GM23338 (cell line): ENCODE measurements at places on chromosomes 2 and 18.

DNA sequence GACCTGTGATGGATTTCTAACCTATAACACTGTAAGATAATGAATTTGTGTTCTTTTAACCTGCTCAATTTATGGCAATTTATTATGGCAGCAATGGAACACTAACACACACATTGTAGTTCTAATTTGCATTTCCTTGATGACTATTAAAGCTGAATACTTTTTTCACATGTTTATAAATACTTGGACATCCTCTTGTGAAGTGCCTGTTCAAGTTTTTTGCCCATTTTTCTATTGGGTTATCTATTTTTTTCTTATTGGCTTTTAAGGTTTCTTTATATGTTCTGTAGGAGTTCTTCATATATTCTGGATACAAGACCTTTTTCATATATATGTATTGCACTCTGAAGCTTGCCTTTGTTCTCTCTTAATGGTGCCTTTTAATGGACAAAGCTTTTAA, 128.5 kb upstream of the PGAP1 start:
- H3K27me3 ChIP-seq = no peaks in the 10 kb centered on the region
- peaks cover 6% of the 10 kb centered on the region; the same call in 1 of the 2 replicates for H3K36me3 ChIP-seq
- H3K4me1 ChIP-seq = no peaks in the 10 kb centered on the region
- H3K27ac ChIP-seq = no peak overlapping the region
- no peak overlapping the region for H3K4me3 ChIP-seq
- no peak for DNase-seq

- H3K27me3 ChIP-seq = no peaks in the 10 kb centered on the region
- no peak overlapping the region for H3K4me3 ChIP-seq
- H3K4me1 ChIP-seq = peaks cover 2% of the 10 kb centered on the region; the same call in 1 of the 2 replicates
- no peak for DNase-seq
- peaks cover 3% of the 10 kb centered on the region; the same call in 1 of the 2 replicates for H3K36me3 ChIP-seq
- H3K27ac ChIP-seq = no peak overlapping the region
Observed at GRCh38 chr2:30692829-30693275, 114.4 kb downstream of the CAPN13 start.

GRCh38 chr2:114426756-114427155, 15.7 kb upstream of the DPP10 start:
- H3K27me3 ChIP-seq = no peaks in the 10 kb centered on the region
- no peak overlapping the region for H3K27ac ChIP-seq
- H3K4me3 ChIP-seq = no peak overlapping the region
- no peak for DNase-seq

- peaks cover 9% of the 10 kb centered on the region; the same call in 1 of the 2 replicates for H3K36me3 ChIP-seq
- no peak overlapping the region for H3K27ac ChIP-seq
- no peaks in the 10 kb centered on the region for H3K4me1 ChIP-seq
- H3K4me3 ChIP-seq = no peak overlapping the region
- DNase-seq = no peak
Observed at GRCh38 chr18:71707400-71707799, 836.7 kb downstream of the CBLN2 start.

- no peak overlapping the region for H3K27ac ChIP-seq
- DNase-seq = no peak
- no peak overlapping the region for H3K4me3 ChIP-seq
- H3K4me1 ChIP-seq = peaks cover 21% of the 10 kb centered on the region
- no peaks in the 10 kb centered on the region for H3K36me3 ChIP-seq
Observed at GRCh38 chr2:104028061-104028460, 825.9 kb upstream of the POU3F3 start.

DNA sequence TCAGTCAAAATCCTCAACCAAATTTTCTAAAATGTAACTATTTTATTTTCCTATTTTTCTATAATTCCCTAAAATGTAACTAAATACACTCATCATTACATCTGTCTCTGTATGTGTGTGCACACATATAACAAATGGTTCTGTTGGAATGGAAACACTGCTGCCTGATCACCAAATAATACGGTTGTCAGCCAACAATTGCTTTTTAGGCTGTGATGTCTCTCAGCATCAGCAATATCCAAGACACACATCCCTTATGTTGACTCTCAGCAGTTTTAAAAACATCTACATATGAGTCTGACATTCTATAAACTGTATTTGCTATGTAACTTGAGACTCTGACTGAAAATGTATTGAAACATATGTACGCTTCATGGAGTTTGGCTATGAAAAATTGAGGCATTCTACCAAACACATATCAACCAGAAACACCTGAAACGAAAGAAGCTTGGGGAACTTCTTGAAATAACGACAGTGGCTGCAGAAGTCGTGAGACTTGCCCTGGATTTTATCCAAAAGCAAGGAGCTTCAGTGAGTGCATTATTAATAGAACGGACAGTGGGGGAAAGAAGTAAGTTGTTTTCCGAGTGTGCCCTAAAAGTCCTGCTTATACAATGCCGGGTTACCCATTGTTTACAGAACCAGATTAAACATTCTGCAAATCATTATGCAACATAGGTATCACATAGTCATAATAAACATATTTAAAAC, 110.2 kb upstream of the ITGB6 start:
- H3K27me3 ChIP-seq = no peaks in the 10 kb centered on the region
- H3K4me3 ChIP-seq = no peak overlapping the region
- peaks cover 6% of the 10 kb centered on the region; the same call in 1 of the 2 replicates for H3K36me3 ChIP-seq
- no peak overlapping the region for H3K27ac ChIP-seq
